Pulmonary artery endothelial cell (primary cell): ENCODE measurements at places on chromosomes 5 and 9.

DNA sequence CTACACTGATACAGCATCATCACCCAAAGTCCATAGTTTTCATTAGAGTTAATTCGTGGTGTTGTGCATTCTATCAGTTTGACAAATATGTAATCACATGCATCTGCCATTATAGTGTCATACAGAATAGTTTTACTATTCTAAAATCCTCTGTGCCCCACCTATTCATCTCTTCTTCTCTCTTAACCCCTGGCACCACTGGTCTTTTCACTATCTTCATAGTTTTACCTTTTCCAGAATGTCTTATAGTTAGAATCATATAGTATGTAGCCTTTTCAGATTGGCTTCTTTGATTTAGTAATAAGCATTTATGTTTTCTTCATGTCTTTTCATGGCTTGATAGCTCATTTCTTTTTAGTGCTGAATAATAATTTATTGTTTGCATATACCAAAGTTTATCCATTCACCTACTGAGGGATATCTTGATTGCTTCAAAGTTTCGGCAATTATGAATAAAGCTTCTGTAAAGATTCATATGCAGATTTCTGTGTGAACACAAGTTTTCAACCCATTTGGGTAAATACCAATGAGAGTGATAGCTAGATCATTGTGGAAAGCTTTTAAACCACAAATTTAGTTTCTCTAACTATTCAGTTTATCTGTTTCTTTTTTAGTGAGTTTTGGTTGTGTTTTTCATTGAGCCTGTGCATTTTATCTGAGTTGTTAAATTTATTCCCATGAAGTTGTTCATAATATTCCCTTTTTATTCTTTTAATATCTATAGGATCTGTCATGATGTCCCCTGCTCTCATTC, 84.9 kb downstream of the RALGPS1 start:
- no peak for DNase-seq

DNA sequence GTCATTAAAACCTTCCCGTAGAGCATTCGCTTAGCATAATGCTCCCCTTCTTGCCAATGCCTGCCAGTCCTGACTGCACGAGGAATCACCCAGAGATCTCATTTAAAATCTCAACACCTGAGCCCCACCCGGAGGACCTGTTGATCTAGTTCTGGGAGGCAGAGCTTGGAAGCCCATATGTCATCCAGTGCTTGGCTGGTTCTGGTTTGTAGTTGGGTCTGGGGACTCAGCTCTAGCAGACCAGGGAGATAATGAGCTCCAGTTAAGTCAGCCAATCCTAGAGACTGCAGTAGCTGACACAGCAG, 131.8 kb upstream of the DAP start:
- DNase-seq: no peak

GRCh38 chr5:154836225-154836624, 14.2 kb downstream of the FAXDC2 start:
- DNase-seq: no peak

- DNase-seq: no peak
Measured at GRCh38 chr5:165559645-165560044, 2054.2 kb downstream of the MAT2B start.

DNA sequence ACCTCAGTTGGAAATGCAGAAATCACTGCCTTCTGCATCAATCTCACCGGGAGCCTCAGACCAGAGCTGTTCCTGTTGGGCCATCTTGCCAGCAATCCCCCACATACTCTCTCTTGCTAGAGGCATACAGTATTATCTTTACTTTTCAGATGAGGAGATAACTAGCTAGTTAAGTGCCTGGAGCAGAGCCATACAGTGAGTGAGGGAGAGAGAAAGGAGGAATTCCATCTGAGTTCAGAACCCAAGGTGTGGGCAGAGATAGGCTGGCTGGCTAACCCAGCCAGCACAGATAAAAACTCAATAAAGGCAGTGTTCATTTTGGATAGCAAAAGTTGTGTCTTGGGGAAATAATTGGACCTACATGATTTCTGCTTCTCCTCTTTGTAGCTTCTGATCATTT, 268.0 kb upstream of the KIF2A start:
- no peak for DNase-seq

DNA sequence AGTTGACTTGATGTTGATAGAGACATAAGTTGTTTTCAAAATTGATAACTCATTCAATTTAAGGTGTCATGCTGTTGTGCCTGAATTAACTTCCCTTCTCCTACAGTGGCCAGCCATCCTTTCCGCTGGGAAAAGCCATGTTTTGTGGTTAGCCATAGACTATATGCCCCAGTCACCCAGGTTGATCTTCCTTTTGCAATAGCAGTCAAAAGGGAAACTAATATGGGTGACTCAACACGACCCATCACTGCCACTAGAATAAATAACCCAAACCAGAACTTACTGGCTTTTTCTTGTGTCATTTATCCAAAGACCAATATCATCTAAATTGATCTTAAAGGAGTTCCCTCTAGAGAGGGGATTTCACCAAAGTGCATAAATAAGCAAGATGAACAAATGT, 87.4 kb downstream of the PTCD2 start:
- no peak for DNase-seq

DNA sequence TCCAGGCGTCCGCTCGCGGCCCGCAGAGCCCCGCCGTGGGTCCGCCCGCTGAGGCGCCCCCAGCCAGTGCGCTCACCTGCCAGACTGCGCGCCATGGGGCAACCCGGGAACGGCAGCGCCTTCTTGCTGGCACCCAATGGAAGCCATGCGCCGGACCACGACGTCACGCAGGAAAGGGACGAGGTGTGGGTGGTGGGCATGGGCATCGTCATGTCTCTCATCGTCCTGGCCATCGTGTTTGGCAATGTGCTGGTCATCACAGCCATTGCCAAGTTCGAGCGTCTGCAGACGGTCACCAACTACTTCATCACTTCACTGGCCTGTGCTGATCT, 294 bp downstream of the ADRB2 start:
- no peak for DNase-seq

DNA sequence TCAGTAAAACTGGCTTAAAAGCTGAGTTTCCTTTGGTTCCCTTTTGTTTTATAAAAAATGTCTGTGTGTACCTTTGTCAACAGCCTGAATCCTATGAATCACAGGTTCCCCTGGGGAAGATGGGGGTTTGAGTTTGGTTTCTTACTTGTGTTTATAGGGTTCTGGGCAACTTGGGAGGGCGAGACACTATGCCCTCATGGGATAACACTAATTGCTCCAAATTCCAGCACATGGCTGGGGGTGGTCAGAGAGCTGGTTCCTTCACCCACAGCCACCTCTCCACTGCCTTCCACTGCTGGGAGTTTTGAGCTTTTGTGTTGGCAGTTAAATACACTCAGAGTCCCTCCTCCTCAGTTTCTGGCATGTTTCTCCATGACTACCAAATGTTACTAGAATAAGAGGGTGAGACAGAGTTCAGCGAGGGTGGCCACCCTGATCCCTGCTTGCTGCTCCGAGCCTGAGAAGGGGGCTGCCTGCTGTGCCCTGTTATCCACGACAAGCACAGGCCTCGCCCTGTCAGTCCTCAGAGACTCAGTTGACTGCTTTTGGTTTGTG, 83.0 kb upstream of the EPB41L4B start:
- DNase-seq: no peak

DNA sequence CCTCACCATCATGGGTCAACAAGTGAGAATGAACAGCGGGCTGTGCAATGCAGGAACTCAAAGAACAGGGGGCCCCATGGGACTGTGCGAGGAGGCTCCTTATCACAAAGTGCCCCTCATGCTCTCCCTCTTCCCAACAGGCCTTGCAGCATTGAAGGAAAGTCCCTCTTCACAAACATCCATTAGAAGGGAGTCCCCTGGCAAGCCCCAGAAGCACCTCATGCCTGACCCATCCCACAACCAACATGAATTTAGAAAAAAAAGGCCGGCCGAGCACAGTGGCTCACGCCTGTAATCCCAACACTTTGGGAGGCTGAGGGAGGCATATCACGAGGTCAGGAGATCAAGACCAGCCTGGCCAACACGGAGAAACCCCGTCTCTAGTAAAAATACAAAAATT, 122.6 kb upstream of the FSTL4 start:
- DNase-seq: no peak

DNA sequence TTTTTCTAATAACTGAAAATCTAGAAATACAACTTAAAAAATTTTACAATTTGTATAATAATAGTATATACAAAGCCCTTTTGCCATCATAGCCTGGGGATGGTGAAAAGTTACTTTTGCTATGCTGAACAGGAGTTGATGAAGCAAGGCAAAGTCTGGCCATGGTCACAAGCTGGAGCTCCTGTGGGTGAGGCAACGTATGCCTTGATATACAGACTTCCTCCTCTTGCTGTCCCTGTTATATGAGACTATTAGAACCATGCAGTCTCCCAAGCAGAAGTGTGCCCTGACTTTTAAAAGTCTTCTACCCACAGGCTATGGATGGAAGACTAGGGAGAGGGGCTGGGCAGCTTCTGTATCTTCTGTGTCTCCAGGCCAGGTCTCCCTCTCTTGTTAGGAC, 15.7 kb downstream of the FAM151B start:
- DNase-seq: no peak

DNA sequence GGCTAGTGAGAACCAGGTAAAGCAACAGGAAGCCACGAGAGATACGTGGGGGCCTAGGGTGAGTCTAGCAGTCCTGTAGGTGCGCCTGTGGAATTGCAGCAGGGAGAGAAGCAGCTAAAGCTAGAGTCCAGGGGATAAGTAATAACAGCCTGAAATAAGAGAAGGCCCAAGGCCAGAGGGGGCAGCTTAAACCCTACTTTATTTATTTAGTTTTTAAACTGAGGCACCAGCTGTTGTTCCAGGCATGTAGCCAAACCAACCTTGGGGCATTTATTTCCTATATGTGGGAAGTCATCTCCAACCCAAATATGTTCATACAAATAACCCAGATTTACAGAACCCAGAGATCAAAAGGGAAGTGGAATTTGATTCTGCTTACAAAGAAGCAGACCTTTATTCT, 93.5 kb downstream of the GLDC start:
- DNase-seq: no peak

DNA sequence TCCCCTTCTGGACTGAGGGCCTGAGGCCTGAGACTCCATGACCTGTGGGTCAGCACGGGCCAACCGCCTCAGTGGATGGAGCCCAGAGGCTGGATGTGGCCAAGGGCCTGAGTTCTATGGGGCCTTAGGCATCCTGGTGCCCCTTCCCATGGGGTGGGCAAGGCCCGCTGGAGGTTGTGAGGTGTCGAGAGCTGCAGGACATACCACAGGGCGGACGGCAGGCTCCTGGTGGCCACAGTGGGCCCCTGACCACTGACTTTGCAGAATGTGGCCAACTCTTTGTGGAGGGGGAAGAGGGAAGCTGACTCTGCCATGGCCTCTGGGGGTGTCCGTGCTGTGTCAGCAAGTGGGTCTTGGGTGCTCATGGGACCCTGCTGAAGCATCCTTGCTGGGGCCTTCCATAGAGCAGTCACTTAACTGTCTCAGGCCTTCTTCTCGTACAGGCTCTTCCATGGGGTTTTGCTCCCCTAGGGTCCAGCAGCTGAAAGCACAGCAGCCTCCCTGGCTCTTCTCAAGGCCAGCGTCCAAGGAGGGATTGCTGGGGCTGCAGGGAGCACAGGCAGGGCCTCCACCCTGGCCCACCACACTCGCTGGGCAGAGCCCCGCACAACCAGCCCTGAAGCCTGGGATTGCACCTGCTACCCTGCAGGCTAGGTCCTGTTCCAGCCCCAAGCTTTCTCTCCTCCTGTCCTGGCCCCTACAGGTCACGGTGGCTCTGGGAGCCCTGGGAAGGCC, 21.6 kb upstream of the SLC9A3 start:
- no peak for DNase-seq

DNA sequence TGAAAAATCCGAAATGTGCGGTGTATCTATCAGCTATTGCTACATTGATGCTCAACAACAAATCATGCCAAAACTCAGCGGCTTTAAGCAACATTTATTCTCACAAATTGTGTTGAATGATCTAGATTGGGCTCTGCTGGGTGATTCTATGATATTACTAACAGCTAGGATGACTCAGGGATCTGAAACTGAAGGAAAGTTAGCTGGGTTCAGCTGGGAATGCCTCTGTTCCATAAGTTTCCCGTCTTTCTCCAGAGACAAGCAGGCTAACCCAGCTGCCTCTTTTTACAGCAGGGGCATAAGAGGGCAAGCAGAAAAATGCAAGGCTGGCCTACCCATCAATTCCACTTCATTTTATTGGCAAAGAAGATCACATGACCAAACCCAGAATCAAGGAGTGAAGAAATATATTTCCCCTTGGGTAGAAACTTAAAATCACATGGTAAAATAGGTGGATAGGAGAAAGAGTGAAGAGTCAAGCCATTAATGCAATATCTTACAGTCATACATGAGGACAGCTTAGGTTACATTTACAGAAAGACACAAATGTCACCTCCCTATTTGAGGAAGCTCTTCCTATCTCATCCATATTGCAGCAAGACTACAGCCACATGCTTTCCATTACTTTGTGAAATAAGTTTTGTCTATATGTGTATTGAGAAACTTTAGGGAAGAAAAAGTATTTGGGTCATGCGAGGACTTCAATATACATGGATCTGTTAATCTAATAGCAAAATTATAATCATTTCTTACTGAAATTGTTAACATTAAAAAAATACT, 30.8 kb downstream of the IL7R start:
- DNase-seq: no peak

DNA sequence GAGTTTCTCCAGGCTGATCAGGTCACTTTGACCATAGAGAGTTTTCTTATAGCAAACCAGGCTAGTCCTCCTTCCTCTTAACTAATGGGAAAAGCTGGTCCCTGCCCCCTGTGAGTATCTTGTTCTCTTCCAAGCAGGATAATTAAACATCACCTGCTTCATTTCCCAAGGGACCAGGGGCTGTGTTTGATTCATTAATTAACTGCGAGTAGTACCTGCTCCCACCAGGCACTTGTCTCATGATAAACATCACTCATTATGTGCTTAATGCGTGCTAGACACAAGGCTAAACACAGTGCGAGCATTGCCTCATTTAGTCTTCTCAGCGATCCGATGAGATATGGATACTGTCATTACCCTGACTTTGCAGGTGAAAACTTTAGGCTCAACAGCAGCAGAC, 1.7 kb upstream of the FAM163B start:
- no peak for DNase-seq

GRCh38 chr9:133207021-133207531, 2.0 kb downstream of the OBP2B start:
- no peak for DNase-seq

DNA sequence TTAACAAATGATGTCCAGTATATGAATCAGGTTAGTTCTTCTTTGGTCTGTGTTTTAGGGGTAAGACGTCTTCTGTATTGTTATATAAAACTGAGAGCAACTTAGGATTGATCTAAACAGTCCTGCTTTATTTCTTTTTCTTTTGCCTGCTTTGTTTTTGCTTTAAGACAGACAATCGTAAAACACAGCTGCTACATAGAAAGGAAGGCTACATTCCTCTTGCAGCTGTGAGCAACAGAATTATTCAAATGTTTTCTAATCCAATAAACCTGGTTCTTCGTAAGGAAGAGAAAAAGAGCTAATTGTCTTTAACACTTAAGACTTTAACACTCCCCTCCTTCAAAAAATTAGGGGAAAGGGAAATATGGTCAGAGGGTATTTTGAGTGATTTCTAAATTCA, 14.6 kb downstream of the FGF1 start:
- DNase-seq: no peak
